Activated gamma-delta T cell (primary cell): ENCODE measurements at places on chromosomes 7 and 10.

DNA sequence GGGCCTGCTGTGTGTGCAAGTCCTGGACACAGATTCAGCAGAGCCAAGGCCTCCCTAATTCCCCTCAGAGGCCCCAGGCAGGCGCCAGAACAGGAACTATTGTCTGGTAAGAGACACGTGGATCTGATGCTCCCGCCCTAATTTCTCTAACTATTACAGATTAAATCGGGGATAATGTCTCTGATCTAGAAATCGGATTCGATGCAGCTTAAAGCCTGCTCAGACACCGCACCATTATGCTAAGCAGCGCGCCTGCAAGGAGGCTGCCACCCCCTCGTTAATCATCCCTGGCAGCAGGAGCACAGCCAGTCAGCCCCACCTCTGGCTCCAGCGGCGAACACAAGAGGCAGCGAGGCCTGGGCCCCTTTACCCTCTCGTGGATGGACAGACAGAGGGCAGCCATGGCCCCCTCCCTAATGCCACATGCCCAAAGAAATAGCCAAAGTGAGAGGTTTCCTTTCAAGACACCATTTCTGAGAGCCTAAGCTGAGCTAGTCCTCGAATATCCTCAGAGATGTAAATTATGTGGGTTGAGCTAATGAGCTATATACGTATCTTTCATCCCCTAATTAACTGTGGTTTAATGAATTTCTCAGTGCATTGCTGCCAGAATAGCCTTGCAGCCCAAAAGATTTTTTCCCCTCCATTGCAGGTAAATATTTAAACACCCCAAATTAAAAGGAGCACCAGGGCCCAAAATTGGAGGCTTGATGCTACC lies 122.1 kb downstream of the GRID1 start:
- DNase-seq = no peak

DNA sequence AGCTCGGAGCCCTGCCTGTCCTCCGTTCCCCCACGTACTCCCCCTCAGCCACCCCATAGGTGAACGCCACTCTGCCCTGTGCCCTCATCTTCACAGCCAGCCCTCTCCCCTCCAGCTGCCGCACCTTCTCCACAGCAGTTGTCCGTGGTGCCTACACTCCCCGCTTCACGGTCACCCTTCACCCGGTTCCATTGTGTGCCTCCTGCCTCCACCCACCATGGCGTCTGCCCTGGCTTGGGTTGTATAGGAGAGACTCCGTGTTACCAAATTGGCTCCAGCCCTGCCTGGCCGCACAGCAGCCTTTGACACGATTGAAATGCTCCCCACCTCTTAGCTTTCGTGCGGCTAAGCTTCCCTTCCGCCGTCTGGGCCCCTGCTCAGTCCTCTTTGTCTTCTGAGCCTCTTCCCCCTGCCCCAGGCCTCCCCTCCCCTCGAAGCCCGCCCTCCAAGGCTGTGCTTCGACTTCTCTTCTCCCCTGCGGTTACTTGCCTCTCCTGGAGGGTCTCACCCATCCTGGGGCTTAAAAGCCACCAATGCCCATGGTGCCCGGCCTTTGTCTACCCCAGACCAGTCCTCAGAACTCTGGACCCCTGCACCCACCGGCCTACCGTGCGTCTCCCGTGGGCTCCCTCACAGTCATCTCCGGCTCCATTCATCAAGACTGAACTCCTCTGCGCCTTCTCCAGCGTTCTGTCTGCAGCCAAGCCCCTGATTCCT lies 18.5 kb upstream of the NODAL start:
- no peak for DNase-seq

DNA sequence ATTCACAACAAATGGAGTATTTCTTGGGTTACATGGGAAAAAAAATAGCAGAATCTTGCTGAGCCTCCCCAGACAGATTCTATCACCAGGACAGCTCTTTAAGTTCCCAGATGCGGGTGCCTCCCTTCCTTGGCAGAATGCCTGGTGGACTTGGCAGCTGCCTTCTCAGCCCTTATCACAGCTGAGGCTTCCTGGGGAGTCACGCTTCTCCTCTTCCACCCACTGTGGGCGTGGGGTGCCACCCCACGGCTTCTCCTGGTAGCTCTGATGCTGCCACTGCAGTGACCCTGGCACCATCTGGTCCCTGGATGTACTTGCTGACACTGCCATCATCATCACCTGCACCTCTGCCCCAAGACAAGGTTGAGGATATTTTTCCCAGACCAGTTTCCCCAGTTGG lies 16.2 kb upstream of the NME8 start:
- no peak for DNase-seq

GRCh38 chr10:110413049-110413783 lies 84.5 kb upstream of the DUSP5 start:
- no peak for DNase-seq

- no peak for DNase-seq
Observed at GRCh38 chr10:17396004-17396403, 58.4 kb downstream of the ST8SIA6 start.

DNA sequence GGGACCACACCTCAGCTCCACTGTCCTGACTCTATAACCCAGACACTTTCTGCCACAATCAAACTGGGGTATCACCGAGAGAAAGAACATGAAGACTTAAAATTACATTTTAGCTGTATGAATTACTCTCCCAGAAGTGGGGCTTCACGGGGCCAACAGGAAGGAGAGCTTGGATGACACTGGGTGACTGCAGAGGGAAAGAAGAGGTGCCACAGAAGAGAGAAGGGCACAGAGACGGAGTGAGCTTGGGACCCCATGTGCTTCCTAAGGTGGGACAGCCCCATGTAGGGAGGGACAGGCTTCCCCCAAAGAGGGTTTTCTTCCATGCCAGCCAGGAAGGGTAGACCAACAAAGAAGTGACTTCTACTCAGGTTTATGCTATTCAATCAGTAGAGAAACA lies 162.0 kb upstream of the RHEB start:
- no peak for DNase-seq

GRCh38 chr10:124946945-124947344 lies 5.0 kb downstream of the ZRANB1 start:
- no peak for DNase-seq

GRCh38 chr10:905503-905902 lies 26.0 kb downstream of the LARP4B start:
- no peak for DNase-seq

- DNase-seq = no peak
Observed at GRCh38 chr7:151115836-151116418, 29.7 kb downstream of the AGAP3 start.

GRCh38 chr10:13298748-13299436 lies 972 bp downstream of the PHYH start:
- DNase-seq = no peak

GRCh38 chr7:150784954-150785353 lies 15.2 kb downstream of the TMEM176B start:
- no peak for DNase-seq

GRCh38 chr10:108791794-108792474 lies 1131.4 kb downstream of the XPNPEP1 start:
- DNase-seq = no peak

- DNase-seq = no peak
Observed at GRCh38 chr7:35705932-35706461, 11.1 kb upstream of the HERPUD2 start.

DNA sequence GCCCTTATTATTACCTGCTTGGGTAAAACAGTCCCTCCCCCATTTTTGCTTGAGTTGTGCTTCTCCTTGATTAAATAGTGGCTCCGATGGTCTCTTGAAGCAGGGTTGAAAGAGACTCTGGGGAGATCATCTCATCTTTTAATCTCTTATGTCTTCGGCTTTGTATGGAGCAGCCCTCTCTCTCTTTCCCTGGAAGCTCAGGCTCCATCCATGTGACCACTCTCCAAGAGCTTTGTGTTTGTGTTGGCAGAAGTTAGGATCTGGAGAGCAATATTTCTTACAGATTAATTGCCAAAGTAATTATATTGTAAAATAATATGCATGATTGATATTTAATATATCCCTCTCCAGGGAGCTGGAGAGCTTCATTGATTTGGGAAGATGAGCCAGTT lies 76.9 kb downstream of the LRRC4 start:
- DNase-seq = no peak

GRCh38 chr7:74097937-74098614 lies 14.5 kb downstream of the LIMK1 start:
- no peak for DNase-seq

- no peak for DNase-seq
Observed at GRCh38 chr10:99394761-99395386, 35.5 kb downstream of the GOT1 start.

- no peak for DNase-seq
Observed at GRCh38 chr7:16650266-16650665, 4.3 kb downstream of the BZW2 start.

DNA sequence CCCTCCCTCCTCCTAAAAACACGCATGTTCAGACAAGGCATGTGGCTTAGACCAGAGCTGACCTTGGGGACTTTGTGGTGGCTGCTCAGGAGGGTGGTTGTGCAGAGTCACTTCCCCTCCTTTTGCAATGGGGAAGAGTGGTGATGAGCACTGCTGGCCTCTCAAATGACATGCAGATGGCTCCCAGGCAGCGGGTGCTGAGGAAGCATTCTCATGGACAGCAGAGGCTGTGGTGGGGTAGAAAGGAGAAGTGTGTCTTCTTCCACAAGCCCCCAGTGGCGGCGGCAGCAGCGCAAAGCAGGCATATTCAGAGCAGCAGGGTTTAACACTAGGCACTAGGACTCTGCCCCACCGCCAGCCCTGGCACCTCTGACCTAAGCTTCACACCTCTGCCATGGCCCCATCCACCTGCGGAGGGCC lies 105.9 kb upstream of the ANLN start:
- peak; percentile 16 for DNase-seq

DNA sequence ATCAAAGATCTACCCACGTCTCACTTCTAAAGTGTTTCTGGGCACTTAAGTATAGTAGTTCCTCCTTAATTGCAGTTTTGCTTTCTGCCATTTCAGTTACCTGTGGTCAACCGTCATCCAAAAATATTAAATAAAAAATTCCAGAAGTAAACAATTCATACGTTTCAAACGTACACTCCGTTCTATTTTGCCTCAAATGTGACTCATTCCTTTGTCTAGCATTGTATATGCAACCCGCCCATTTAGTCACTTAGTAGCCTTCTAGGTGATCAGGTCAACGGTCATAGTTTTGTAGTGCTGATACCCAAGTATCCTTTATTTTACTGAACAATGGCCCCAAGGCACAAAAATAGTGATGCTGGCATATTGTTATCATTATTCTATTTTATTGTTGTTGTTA lies 33.8 kb downstream of the HGF start:
- no peak for DNase-seq

DNA sequence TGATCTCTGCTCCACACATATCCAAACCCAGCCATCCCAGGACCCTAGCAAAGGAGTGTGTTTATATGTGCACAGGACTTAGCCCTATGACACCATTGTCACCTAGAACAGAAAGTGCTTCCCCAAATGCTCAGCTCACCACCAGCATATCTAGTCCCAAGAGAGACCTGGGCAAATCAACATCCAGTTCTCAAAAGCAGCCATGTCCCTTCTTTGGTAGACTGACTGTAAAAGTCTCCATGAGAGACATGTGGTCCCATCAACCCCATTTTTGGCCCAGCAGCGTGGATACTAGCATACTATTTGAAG lies 20.9 kb upstream of the ARHGAP22 start:
- no peak for DNase-seq

DNA sequence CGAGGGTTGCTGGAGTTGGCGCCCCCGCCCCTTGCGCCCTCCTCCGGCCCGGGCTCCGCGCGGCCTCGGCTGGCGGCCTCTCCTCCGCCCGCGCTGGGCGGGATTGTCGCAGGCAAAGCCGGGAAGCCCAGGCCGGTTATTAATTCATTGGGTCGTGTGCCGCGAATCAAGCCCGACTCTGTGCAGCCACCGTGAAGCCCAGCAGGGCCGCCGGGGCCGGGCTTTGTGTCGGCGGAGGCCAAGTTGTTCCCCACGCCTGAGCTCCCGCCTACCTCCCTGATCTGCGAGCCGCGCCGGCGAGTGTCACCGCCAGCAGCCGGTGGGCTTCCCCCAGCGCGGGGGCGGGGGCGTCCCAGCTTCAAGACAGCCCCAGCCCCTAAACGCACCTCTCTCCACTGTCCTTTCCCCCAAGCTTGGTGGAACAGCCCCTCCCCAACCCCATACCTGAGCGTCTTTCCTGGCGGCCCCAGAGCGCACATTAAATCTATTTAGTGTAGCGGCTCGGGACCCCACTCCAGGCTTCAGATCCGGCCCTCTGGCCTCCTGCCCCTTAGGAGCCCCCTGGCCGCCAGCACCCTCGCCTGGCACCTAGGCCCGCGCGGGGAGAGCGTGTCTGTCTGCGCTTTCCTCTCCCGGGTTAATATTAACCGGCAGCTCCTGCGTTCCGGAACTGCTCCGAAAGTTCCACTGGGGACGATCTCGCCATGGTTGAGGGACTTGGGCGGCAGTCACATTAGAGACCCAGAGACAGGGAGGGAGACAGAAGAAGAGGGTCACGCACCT lies 3.5 kb downstream of the SHH start:
- DNase-seq = no peak

- DNase-seq = no peak
Observed at GRCh38 chr10:68897336-68897741, 3.8 kb upstream of the DDX50 start.

DNA sequence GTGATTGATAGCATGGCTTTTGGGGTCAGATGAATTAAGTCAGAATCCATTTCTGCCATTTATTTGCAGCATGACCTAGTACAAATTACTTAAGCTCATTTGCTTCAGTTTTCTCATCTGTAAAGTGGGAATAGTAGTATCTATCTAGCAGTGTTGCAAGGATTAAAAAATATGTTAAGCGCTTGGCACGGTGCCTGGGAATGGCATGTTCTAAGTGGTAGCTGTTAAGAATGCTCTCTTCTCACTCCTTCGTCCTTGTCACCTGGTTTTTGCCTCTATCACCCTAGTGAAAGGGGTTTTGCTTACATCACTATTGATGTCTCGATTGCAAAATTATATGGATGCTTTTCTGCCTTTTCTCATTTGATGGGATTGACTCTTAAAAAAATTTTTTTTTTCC lies 7.4 kb downstream of the TMEM248 start:
- no peak for DNase-seq

DNA sequence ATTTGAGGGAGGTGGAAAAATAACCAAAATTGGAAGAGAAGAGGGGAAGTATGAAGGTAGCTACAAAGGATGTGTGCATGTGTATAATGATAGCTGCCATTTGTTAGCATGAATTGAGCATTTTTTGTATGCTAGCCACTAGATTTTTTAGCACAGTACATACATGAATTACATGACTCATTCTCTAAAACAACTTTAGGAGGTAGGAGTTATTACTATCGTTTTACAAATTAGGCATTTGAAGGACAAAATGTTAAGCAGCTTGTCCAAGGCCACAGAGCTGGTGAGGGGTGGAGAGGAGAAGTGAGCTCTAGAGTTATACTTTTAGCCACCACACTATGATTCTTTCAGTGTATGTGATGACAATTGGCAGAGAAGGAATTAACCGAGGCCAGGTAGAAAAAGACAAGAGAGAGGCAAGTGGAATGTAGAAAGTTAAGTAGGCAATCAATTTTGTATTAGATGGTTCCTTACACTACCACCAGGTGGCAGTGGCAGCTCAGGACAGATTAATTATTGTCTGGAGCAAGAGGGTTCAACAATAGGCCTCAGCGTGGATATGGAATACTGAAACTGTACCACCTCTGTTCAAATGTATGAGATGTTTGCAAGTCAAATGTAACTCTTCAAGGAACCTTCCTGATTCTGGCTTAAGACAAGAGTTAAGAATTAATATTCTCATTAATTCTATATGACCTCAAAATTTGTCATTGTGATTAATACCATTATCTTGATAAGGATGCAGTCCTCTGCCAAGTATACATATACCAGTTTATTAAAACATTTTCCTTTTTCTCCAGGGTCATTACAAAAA lies 128.0 kb downstream of the MBL2 start:
- DNase-seq = no peak
